EH (cell line): ENCODE measurements at places on chromosomes 16 and 17.

DNA sequence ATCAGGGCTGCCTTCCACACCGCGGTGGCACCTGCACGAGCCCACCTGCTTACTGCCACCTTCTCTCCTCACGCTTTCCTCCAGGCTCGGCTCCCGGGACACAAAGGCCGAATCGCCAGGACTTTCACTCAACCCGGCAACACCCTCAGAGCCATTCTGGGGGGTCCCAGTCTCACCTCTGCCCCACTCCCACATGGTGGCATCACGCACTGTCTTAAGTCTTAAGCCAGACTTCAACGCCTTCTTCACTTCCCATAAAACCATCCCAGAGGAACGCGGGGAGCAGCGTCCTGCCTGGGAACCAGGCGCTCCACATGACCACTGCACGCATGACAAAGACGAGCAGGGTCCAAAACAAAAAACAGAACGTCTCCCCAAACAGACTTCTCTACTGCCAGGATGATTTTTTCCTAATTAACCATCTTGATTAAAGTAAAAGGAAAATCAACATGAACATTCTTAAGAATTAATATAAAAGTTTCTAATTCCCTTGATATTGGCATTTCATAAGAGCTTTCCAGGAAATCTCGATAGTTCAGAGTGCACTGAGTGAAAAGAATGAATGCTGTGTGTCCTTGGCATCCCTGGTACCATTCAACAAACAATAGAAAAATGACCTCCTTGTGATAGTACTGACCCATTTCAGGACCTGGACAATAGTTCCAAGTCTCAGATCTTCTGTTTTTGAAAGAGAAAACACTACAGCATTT is 2.6 kb downstream of the CANT1 start:
- no peak for DNase-seq

DNA sequence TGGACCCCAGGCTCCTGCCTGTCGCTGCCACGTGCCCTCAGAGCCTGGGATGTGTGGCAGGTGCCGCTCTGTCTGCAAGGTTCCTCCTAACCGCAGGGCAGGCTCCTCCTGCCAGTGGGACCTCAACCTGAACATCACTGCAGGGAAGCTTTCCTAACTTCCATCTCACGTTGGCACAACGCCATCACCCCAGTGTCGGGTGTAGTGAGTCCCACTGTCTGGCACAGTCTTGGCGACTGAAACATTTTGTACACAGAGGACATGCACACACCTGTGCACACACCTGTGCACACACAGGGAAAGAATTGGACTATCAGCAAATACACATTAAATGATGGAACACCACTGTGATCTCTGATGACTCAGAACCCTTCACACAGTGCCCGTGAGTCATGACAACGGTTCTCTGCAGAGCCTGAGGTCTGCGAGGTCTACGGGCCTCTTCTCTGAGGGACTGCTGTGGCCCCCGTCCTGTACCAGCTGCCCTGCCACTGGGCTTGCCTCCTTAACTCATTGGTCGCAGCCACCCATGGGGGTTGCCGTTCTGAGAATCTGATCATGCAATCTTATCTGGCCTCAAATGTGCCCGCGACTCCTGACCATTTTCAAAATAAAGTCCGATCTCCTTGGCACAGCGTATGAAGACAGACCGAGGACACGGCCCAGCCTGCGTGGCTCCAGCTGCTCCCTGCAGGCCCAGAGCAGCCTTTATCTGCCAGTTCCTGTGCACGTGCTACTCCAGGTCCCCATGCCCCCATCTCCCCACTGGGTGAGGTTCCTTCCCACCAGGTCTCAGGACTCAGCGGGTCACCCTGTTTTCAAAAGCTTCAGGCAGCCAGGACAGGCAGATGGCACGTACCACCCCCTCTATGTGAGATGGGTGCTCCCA is 7.6 kb downstream of the CCDC57 start:
- peak; percentile 87 for DNase-seq

DNA sequence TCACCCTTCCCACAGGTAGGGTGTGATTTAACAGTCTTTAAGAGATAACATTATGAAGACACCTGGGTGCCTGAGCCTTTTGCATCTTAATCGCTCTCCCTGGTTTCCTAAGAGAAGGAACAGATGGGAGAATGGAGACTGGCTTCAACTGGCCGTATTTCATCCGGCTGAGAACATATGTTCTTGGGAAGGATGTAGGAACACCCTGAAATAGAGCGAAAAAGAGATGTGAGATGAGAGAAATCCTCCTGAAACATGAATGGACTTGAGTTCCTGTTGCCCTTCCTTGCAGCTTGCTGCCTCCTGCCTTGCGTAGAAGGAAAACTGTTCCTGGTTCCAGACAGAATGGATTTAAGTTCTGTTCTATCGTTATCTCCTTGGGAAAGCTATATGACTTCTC is 385.4 kb upstream of the RBFOX1 start:
- DNase-seq, result no peak

DNA sequence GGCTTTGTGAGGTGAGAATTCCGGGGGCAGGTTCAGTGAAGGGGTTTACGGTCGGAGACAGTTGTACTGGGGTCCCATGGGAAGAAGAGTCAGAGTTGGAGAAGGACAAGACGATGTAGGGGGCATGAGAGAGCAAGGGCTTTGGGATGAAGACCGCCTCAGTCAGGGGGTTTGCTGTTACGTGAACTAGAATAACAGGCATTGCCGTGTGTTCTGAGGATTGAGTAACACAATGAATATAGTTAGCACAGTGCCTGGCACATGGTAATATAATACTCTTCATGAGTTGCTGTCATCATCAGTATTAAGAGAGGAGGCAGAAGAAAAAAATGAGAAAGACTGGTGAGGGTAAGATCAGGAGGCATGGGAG is 577 bp downstream of the ZNF646 start:
- no peak for DNase-seq

GRCh38 chr17:10229181-10229580 is 30.8 kb upstream of the GAS7 start:
- no peak for DNase-seq

GRCh38 chr16:23015580-23015979 is 133.7 kb downstream of the USP31 start:
- DNase-seq, result no peak

DNA sequence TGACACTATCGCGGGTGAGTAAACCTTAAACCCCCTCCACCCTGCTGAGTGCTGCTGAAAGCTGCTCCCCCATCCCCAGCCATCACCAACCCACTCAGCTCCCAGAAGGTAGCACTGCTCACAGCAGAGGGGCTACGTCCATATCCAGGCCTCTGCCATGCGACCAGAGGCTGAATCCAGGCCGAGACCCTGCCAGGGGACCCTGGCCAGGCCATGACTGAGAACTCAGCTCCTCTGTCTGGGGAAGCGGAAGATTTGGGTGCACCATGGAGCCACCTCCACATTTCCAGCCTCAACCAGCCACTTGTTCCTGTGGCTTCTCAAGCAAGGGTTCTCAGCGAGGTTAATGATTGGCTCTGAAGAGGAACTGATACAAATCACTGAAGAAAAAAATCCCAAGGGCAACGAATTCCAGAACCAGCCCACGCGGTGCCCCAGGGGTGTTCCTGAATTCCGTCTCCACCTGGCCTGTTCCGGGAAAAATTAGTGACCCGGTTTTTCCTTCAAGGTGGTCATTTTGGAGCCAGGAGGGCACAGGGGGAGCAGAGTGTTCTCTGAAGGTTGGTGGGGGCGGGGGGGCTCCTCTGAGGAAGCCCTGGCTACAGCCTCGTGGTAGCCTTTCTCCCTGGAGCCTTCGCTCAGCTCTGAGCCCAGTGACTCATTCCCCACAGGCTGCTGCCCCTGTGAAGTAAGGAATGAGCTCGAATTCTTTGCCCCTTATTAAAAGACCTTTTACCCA is 9.3 kb upstream of the SLC16A5 start:
- DNase-seq, result peak; percentile 91
